ENCODE measurements at places on chromosomes 16 and 17. TPM values are rescaled to one million over a fixed set of nuclear protein-coding genes. Genes with fewer than 3 reads are reported as not detected.

The CIBAR2 gene
- total RNA-seq = not detected

The SPATA32 gene
- 0.25 TPM for total RNA-seq

The TEX14 gene
- 0.25 TPM for total RNA-seq

The TBX2 gene
- total RNA-seq = not detected

The TBC1D3 gene
- total RNA-seq = not detected

The HSPB9 gene
- total RNA-seq = 0.13 TPM

The SLC6A4 gene
- not detected for total RNA-seq

The SEZ6L2 gene
- total RNA-seq = 0.13 TPM

The ABCA8 gene
- total RNA-seq = not detected

The DCAF7 gene
- 103 TPM for total RNA-seq

The CA7 gene
- total RNA-seq = not detected

The CHST6 gene
- 0.06 TPM for total RNA-seq

The GNGT2 gene
- total RNA-seq = 26.2 TPM

The OVCA2 gene
- total RNA-seq = 48.6 TPM

The PPY gene
- total RNA-seq = not detected

The GAS7 gene
- total RNA-seq = 1.5 TPM

The SAMD14 gene
- total RNA-seq = 1.2 TPM

The ATF7IP2 gene
- total RNA-seq = 12.4 TPM

The KRTAP4-16 gene
- total RNA-seq = not detected

The CCL1 gene
- 20.3 TPM for total RNA-seq

The HIGD1B gene
- not detected for total RNA-seq

The CCL8 gene
- total RNA-seq = not detected

The KRT32 gene
- not detected for total RNA-seq

The MMP2 gene
- total RNA-seq = not detected

The TMEM88 gene
- 5.9 TPM for total RNA-seq
